Subcutaneous adipose tissue (tissue), 4 donors: ENCODE measurements at places on chromosomes 12 and 14. TPM values are rescaled to one million over a fixed set of nuclear protein-coding genes. Genes with fewer than 3 reads are reported as not detected.

The LTBR gene
- 73.1 TPM for total RNA-seq

The ARG2 gene
- 4.1 TPM for total RNA-seq

The LDHB gene
- 675 TPM for total RNA-seq

The ERBB3 gene
- total RNA-seq, result 2.6 TPM

The GLS2 gene
- 1.8 TPM for total RNA-seq

The OLR1 gene
- 0.88 TPM for total RNA-seq
